Activated CD4-positive, alpha-beta T cell treated with anti-CD3 and anti-CD28 coated beads for 24 hours (primary cell): ENCODE measurements at places on chromosomes 2 and 18.

- no peak for DNase-seq
These were observed 122.8 kb upstream of the UXS1 start for GRCh38 chr2:106316915-106317314.

- DNase-seq: no peak
These were observed 100.1 kb upstream of the CERS6 start for GRCh38 chr2:168355779-168356476.

DNA sequence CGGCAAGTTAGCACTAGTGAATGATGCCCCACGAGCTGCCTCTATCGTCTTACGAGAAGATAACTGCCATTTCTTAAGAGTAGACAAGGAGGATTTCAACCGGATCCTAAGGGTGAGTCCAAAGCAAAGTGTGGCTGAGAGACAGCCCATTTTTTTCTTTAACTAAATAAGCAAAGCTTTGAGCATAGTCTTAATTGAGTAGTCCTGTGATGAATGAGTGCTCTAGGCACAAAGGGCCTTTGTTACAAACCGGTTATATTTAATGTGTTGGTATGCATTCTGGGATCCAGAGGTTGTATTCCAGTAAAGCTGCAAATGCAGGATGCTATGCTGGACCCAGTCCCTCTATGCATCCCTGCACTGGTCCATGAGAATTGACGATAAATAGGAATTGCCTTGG, 86.9 kb upstream of the MAP3K20 start:
- DNase-seq: no peak

DNA sequence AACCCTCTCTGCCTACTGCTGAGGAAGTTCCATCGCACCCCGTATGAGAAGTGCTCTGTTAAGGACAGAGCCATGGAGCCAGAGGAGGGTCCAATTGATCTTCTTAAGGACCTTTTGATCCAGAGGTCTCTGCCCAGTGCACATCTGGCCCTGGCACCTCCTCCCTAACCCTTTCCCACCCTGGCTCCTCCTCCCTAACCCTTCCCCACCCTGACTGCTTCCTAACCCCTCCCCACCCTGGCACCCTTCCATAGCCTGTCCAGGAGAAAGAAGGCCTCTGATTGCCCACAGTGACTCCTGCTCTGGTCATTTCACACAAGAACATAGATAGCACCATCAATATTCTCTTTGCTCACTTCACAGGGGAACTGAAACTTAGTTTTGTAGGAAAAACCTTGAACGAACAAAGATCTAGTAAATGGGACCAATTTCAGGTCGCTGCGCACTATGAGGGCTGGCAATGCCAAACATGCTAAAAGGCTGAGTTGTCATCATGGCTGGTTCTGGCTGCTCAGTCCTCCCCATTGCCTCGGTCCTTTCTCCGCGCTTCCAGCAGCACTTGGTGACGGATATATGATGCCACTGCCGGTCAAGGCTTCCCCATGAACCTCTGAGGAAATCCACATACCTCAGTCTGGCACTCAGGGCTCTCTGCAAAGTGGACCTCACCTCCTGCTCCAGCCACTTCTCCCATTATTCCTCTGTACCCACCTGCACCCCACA, 49.2 kb downstream of the PKDCC start:
- DNase-seq: no peak

- no peak for DNase-seq
These were observed 160.0 kb upstream of the PGAP1 start for GRCh38 chr2:197086500-197086899.
